ENCODE measurements at places on chromosomes 16 and 17.

DNA sequence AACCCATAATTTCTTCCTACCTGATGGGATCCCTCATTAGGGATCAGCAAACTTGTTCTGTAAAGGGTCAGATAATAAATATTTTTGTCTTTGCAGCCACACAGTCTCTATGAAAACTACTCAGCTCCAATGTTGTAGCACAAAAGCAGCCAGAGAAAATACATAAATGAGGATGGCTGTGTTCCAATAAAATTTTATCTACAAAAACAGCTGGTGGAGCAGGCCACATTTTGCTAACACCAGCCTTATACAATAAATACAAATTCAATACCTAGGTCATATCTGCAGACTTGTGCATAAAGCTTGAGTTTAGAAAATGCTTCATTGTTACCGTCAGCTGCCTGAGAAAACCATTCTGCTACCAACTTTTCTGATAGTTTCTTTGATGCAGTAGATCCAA is 38.4 kb upstream of the INTS2 start:
- no peak for DNase-seq

DNA sequence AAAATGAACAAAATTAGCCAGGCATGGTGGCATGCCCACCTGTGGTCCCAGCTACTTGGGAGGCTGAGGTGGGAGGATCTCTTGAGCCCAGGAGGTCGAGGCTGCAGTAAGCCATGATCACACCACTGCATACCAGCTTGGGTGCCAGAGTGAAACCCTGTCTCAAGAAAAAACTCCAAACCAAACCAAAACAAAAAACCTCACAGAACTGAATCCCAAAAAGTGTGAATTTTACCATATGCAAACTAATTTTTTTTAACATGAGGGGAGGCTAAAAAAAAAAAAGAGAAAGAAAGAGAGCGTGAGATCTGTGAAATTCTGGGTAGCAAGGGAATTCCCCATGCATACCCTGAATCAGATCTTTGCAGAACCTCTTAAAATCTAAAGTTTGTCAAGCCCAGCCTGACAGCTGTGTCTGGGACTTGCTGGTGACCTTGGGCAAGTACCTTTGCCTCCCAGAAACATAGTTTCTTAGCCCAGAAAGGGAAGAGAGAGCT is 17.1 kb upstream of the CDH1 start:
- DNase-seq: no peak

DNA sequence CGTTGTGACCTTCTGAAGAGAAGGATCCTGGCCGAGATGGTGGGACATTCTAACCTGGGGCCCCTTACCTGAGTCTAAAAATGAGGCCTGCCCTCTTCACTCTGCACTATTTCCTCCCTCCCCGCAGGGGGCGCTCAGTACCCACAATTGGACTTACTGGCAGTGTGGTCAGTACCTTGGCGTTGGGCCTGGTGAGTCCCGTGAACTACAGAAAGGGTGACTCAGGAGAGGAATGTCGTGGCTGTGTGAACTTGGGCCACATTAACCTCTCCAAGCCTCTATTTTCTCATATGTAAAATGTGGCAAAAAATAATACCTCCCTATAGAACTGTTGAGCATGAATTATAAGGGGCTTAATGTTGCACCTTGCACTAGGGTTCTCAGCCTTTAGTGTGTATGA is 3.9 kb downstream of the RSAD1 start:
- peak; percentile 3 for DNase-seq

GRCh38 chr16:842061-842476 is 41.5 kb upstream of the GNG13 start:
- no peak for DNase-seq

DNA sequence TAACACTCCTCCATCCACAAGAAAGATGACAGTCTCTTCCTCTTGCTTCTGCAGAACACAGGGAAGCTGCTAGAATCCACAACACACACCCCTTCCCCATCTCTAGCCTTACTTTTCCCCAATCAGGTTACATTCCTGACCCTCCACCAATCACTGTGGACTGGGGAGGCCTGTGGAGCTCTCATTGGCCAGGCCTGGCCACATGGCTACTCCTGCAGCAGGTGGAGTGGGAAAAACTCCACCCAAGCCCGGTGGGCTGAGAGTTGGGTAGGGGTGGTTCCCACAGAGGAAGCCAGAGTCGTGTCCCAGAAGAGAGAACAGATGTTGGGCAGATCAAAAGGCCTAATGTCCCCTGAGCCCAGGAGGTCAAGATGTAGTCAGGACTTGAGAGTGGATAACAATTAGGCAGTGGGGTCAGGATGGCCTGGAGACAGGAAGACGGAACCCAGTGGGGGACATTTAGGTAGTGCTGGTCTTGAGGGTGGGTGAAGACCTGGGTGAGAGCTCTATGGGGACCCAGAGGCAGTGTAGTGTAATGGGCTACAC is 22.1 kb downstream of the COQ7 start:
- DNase-seq: no peak

DNA sequence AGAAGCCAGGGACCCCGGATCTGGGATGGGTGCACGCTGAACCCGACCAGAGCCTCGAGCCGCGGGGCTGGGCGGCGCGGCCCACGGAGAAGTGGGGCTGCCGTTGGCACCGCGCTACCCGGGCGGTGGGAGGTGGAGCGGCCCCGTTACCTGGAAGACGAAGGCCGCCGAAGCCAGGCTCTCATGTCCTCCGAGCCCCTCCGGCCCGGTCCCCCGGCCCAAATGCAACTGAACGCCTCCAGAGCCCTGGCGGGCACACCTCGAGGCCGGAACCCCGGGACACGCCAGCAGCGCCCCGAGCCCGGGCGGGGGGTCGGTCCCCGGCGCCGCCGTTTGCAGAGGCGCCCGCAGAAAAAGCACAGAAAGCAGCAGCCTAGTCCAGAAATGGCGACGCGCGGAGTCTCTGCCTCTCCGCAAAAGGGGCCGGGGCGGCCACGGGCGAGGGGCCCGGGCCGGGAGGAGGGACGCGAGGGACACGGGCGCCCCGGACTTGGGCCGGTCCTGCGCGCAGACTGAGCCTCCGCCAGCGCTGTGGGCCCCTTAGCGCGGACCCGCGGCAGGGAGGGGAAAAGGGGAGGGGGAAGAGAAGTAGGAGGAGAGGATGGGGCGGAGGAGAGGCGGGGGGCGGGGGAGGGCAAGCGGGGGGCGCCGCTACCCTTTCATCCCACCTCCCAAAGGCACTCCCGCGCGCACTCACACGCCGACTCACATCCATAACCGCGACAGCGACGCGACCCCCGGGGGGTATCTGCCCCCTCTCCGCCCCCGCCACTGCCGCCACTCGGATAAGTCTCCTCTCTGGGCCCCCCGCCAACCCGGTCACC is 1.4 kb downstream of the AXIN2 start:
- DNase-seq: no peak

GRCh38 chr16:48099455-48099854 is 56.3 kb downstream of the ABCC12 start:
- no peak for DNase-seq

DNA sequence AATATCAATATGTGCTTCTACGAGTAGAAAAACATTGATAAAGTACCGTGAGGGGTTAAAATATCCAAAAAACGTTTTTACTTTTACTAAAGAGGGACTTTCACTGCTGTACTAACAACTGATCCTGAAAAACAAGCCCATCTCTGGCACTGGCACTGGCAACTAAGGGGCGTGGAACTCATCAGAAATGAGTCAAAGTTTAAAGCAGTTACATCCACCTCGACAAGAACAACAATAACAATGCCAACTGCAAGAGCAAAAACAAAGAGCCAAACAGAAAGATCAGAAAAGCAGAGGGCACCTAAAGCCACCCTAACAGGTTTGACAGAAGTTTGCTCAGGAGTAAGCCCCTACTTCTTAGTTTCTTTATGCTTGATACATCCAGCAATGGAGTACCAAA is 13.1 kb downstream of the MBTPS1 start:
- no peak for DNase-seq

GRCh38 chr17:5373112-5373511 is 46.4 kb downstream of the NUP88 start:
- DNase-seq: no peak

DNA sequence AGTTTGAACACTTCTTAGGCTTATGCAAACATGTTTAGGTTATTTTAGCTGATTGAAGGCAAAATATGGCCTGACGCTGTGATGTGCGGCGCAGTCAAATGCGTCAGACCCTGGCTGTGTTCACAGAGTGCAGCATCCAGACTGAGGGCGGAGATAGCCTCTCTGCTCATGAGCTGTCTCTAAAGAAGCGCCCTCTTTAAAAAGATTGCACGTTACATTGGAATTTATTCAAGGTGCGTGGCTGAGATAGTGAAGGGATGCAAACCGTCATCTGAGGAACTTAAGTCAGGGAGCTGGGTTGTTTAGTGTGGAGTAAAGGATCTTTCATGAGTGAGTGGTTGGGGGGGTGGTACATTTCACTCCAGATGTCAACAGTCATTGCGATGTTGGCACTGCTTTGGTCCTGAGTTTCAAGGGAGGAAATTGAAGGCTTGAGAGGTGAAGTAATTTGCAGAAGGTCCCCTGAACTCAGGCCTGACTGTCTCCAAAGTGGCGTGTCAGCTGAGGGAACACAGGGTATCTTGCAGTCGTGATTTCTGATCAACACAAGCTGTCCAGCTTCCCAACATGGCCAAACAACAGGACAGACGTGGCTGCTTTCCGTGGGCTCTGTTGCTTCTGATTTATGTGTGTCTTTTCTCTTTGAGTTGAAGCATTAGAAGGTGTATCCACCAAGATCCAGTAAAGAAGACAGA is 33.4 kb downstream of the RPTOR start:
- DNase-seq: no peak

- DNase-seq: no peak
These were observed 871.0 kb downstream of the CDH11 start for GRCh38 chr16:64250866-64251265.

DNA sequence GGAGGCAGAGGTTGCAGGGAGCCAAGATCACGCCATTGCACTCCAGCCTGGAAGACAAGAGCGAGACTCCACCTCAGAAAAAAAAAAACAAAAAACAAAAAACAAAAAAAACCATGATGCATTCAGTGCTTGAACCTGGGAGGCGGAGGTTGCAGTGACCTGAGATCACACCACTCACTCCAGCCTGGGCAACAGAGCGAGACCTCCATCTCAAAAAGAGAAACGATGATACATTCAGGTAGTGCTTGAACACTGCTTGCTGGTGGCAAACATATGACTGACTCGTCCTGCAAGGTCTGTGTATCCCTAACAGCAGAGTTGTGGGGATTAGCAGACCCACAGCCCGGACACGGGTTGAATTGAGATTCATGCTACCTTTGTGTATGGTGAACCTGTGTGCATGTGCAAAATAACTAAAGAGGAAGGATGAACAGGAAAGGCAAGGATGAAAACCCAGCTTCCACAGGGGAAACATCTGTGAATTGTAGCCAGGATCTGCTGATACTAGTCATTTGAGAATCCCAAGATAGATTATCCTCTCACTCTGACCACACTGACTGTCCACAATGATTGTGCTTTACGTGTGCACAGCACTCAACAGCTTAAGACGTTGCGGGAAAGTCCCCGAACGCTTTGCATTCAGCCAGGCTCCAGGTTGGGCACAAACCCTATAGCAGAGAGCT is 52.4 kb upstream of the MRPS23 start:
- no peak for DNase-seq

DNA sequence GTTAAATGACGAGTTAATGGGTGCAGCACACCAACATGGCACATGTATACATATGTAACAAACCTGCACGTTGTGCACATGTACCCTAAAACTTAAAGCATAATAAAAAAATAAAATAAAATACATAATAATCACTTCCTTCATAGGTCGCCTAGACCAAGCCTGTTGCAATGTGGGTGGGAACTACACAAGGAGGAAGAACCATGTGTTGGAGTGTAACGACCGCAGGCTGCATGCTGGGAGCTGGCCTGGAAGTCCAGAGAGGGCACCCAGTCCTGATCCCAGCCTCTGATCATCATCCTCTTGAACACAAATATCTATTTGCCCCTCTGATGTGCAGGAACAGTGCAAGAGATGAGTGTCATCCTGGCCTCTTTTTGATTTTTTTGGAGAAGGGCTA is 224.7 kb upstream of the ASIC2 start:
- DNase-seq: no peak

DNA sequence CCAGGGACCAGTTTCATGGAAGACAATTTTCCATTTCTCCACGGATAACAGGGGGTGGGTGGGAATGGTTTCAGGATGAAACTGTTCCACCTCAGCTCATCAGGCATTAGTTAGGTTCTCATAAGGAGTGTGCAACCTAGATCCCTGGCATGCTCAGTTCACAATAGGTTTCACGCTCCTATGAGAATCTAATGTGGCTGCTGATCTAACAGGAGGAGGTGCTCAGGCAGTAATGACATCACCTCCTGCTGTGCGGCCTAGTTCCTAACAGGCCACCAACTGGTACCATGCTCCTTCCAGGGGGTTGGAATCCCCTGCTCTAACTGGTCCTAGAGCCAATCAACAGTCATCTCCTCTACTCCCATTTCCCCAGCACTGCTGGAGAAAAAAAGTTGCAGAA is 19.9 kb downstream of the TEX14 start:
- DNase-seq: no peak

DNA sequence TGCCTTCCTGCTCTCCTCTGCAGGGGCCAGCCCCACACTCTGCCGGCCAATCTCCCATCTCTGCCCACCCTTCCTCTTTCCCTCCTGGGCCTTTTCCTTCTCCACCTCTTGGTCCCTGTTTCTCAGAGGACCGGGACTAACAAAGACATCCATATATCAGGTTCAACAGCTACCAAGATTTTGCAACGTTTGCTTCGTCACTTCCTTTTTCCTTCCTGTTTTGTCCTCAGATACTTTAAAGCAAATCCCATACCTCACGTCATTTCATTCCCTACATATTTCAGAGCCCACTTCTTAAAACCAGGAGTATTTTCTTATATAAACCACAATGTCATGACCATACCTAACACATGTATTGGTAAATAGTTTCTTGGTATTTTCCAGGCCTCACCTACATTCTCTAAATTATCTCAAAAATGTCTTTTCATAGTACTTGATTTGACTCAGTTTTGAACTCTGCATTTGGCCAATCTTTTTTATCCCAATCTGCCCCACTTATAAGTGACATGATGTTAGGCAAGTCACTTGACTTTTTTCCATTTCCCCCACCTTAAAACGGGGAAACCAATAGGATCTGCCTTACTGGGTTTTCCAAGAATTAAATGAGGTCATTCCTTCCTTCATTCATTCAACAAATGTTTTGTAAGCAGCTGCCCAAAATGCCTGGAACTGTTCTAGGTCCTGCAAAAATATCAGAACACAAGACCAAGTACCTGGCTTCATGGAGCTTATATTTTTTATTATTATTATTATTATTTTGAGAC is 7.2 kb upstream of the USP10 start:
- no peak for DNase-seq

Data from NCI-H1417 treated with DMSO at 0.1 percent for 48 hours (cell line).